C1 segment of cervical spinal cord (tissue), 14 donors: ENCODE measurements at places on chromosomes 11 and 22.

DNA sequence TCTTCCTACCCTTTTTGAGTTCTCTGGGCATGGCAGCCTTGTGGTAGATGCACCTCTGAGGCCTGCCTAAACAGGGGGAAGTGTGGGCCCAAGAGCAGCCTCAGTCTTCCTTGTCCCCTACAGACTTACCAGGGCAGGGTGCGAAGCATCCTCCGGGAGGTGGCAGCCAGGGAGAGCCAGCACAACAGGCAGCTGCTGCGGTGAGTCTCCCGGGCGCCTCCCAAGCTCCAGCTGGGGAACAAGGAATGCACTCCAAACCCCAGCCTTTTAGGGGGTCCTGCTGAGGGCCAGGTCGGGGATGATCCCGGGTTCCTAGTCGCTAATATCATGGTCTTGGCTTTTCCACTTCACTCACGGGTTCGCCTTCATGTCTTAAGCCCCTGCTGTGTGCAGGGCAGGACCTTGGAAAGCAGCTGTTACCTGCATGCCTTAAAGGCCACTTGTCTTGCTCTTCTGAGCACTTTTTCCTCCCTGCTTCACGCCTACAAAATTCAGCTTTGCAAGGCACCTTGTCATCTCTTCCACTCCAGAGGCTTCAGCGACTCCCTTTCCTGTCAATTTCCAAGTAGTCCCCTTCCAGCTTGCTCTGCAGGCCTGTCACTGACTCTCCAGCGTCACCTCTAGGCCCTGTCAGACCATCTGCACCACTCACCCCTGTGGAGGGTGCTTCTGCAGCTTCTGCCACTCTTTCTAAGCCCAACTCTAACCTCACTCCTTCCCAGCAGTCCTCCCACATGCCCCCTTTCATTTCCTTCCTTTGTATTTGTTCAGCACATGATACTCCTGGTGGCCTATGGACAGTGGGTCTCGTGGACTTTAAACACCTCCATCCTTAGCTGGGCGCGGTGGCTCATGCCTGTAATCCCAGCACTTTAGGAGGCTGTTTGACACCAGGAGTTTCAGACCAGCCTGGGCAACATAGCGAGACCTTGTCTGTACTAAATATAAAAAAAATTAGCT lies 57.0 kb downstream of the PISD start:
- no peak for DNase-seq

DNA sequence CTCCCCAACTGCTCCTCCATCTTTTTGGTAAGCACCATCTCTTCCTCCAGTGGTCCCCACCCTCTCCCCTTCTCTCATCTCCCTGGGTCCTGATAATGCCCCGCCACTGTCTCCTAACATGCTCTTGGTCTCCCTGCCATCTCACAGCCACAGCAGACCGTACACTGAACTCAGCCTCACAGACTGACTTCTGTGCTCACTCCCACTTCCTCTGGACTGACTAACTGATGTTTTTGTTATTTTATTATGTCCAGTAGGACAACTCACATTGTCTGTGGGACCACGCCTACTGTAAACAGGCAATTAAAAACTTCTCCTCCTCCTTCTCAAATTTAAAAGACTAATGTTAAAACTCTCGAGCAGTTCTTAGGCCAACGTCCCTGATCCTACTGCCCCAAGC lies 2.6 kb upstream of the GNAZ start:
- no peak for DNase-seq

DNA sequence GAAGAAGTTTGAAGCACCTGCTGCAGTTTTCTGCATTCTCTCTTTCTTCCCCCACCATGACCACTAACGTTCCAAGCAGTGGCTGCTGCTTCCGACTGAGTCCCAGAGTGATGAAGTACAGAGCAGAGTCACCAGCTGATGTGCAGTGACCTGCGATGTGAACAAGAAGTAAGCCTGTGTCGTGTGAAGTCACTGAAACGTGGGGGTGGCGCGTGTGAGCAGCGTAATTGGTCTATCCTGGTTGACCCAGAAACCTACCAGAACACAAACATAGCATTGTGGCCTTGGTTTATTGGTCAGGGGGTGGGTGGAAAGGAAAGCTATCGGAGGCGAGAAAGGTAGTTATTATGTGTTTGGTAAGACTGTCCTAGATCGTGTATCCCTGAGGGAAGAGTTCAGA lies 3.5 kb downstream of the KRTAP5-7 start:
- no peak for DNase-seq

- no peak for DNase-seq
Measured at GRCh38 chr22:31752096-31752847, 1.5 kb upstream of the DEPDC5 start.

DNA sequence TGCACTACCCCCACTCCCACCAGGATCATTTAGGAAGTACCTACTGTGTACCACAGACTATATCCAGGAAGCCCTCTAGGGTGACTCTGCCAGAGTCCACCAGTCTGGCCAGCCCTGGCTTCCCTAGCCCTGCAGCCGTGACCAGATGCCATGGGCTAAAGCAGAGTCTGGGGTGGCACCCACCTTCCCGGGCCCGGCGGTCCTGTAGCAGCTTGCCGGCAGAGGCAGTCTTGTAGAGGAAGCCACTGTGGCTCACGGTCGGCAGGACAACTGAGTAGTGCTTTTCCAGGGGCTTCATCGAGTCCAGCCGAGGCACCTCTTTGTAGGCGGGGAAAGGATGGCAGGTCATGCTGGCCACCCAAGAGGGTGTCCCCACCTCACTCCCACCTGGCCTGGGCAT lies 27.2 kb upstream of the PDE2A start:
- DNase-seq, result no peak

GRCh38 chr11:2813141-2813908 lies 72.2 kb downstream of the CDKN1C start:
- no peak for DNase-seq

GRCh38 chr11:45176996-45177395 lies 30.6 kb downstream of the PRDM11 start:
- no peak for DNase-seq

GRCh38 chr11:123671534-123671933 lies 17.1 kb upstream of the SCN3B start:
- DNase-seq, result no peak

DNA sequence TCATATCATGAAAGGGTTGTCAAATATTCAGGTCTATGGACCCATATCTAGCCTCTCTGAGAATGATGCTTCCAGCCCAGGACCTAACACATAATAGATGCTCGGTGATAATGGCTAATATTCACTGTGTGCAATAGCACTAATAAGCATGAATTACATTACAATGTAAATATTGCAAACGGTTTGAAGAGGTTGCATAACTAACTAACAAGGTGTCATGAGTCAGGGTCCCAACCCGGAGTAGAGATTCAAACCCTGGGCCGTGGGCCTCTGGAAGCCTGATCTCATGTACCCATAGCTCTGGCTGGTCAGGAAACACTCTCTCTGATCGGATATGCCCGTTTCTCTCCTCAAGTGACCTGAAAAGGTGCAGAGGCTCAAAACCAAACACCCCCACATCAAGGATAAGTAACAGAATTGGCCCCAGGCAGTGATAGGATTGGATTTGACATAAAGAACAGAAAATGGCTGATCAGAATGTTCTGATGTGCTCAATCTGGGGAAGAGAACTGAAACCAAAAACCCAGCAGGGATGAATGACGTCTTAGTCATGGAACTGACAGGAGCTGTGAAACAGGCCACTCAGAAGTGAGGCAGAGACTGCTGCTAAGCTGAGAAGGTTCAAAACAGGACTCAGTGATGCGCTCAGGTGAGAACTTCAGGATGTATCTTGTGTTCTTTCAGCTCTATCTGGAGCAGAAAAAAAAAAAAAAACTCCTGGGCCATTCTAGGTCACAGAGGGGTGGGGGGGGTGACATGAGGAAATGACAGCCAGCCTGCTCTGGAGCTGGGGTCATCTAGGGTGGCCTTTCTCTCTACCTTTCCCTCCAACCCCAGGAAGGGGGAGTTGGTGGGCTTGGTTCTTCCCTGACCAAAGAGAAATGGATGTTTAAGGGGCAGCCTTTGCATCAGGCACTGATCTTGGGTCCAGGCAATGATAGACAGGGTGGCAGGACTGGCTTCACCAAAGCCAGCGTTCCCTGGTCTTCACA lies 6.6 kb upstream of the KCTD17 start:
- no peak for DNase-seq
